ENCODE measurements at places on chromosomes 12 and 14.
A peak's percentile ranks its signal among the peaks of the same experiment; 100 is the strongest.

- DNase-seq = peak; percentile 46
Measured at GRCh38 chr12:124713436-124714082, 146.1 kb upstream of the NCOR2 start.

DNA sequence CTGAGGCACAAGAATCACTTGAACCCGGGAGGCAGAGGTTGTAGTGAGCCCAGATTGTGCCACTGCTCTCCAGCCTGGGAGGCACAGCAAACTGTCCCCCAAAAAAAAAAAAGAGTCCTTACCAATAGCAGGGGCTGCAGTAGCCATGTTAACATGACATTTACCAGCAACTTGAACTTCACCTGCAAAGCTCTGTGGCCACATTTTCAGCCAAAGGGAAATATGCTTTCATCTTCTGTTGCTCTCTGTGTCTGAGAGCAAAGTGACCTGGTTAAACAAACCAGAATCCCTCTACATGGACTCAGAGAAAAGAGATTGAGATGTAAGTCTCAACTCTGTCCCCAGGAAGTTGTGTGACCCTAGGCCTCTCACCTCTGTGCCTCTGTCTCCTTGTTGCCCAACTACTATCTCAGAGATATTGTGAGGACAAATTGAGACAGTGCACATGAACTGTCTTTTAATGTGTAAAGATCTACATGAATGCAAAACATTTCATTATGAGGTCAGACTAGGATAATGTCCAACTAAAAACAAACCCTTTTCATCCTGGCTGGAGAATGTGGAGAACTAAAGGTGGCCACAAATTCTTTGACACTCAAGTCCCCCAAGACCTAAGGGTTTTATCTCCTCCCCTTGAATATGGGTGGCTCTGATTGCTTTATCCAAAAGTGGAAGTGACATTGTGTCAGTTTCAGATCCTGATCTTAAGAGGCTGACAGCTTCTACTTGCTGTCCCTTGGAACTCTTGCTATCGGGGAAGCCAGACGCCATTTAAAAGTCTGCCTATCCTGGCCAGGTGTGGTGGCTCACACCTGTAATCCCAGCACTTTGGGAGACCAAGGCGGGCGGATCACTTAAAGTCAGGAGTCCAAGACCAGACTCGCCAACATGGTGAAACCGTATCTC lies 24.7 kb upstream of the P2RX4 start:
- DNase-seq = no peak

- no peak for DNase-seq
Measured at GRCh38 chr12:66594688-66595087, 84.2 kb downstream of the GRIP1 start.

- DNase-seq = no peak
Measured at GRCh38 chr14:24273422-24273998, 2.1 kb upstream of the RABGGTA start.

DNA sequence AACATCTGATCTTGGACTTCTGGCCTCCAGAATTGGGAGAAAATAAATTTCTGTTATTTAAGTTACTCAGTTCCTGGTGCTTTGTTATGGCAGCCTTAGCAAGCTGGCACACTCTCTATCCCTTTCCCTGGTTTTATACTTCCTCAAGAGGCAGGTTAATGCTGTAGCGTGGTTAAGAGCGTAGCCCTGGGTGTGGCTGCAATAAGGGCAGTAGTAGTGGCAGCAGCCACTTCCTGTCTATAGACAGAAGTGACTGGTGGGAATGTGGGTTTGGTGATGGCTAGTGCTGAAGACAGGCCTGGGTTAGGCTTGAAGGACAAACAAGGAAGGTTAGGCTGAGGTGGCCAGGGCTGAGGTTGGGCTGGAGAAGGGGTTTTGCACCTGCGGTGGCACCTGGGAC lies 3.6 kb upstream of the LGALS3 start:
- DNase-seq = no peak

GRCh38 chr12:15216036-15216889 lies 5.0 kb downstream of the RERG start:
- no peak for DNase-seq

- no peak for DNase-seq
Measured at GRCh38 chr12:65630555-65630954, 193.7 kb upstream of the HMGA2 start.

DNA sequence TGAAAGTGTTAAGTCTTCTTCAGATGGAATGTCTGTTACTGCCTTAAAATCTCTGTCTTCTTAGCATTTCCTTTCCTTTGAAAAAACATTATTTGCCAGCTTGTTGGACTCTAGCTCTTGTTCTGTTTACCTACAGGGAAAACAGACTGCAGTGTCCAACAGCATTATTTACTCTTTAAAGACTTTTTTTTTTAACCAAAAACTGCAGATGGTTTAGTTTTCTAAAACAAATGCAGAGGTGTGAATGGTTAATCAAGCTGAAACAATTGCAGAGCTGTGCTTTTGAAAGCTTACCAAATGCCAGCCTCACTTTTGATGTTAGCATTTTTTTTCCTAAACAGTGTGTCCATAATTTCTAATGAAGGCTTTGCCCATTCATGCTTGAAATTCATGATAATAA lies 323.3 kb downstream of the TMEM117 start:
- no peak for DNase-seq

GRCh38 chr12:107207931-107208525 lies 114.7 kb upstream of the CRY1 start:
- DNase-seq = no peak

GRCh38 chr14:63647696-63648410 lies 6.2 kb upstream of the WDR89 start:
- no peak for DNase-seq

- peak; percentile 22 for DNase-seq
Measured at GRCh38 chr12:121295746-121296617, 527 bp downstream of the CAMKK2 start.

DNA sequence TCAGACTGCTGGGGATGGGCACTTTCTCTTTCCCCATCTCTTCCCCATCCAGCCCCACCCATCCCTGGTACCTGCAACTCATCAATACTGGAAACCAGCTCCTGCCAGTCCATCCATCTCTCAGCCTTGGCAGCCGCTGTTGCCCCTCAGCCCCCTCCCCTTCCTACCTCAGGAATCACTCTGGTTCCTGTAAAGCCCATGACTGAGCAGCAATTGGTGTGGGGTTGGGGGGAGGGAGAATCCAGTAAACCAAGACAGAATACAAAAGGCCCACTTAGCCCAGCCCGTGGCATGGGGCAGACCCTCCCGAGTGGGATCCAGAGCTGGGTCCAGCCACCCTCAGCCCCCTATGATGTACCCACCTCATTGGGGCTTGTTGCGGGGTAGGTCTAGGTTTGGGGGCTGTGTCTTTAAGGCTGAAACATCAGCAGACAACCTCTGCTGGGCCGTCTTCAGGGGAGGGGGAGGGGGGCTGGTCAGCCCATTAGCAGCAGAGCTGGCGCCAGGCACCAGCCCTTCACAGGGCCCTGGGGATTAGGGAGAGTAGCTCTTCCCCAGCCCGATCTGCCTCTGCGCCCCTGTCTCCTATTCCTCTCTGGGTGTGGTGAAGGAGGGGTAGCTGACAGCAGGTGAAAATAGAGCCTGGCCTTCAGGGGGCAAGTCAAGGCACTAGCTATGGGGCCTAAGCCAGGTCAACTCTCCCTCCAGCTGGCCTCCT lies 702 bp upstream of the PRPH start:
- DNase-seq = no peak

DNA sequence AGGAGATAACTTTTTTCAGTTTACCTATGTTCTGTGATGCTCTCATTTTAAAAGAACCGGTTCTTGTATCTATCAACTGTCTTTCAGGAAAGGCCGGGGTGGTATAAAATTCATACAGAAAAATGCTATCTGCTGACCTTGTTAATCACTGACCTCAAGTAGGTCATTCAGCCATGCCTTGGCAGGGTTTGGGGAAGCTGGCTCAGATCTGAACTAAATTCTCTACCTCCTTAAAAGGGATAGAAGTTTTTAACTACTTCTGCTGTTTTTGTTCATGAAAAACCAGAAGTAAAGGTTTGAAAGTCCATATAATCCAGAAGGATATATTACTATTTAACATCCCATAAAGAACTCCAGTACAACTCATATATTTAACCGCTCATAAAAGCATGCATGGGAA lies 10.1 kb downstream of the MYRFL start:
- DNase-seq = no peak

- no peak for DNase-seq
Measured at GRCh38 chr12:1978078-1978862, 26.0 kb downstream of the DCP1B start.

DNA sequence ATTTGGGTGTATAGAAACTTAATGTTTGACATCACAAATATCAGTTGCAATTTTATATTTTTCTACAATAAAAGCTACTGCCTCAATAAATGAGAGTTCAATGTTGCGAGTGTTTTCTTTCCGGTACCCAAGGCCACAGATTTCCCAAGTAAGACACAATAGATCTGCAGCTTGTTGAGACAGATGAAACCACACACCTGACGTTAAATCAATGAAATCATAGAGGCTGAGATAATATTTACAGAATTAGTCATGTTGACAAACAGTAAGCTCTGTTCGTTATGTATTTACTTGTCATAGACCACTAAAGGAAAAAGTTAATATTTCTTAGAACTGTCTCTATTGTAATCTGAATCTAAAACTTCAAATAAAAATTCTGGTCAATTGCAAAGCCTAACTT lies 49.2 kb upstream of the PTHLH start:
- no peak for DNase-seq

DNA sequence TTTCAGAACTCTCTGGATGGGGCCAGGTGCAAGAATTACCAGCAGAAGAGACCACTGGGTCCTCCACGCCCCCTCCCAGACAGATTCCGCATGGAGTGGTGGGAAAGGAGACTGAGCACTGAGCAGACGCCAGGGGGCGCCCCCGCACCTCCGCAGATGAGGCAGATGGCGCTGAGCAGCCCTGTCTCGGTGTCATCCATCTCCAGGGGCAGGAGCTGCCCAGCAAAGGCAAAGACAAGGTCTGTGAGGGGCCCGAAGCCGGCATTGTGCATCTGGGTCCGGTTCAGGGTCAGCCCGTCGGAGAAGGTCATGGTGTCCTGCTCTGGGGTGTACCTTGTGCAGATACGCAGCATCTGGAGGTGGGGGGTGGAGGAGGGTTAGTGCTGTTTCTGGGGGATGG lies 6.3 kb upstream of the ITGB7 start:
- DNase-seq = peak; percentile 82

- no peak for DNase-seq
Measured at GRCh38 chr12:65511134-65511834, 232.8 kb downstream of the MSRB3 start.

- DNase-seq = no peak
Measured at GRCh38 chr12:101783150-101783549, 43.9 kb upstream of the SYCP3 start.

- DNase-seq = no peak
Measured at GRCh38 chr12:15346488-15346887, 24.2 kb downstream of the PTPRO start.

GRCh38 chr14:34710744-34711143 lies 3.6 kb downstream of the CFL2 start:
- no peak for DNase-seq

GRCh38 chr14:20455355-20456300 lies 602 bp downstream of the APEX1 start:
- no peak for DNase-seq

- DNase-seq = no peak
Measured at GRCh38 chr12:67068204-67068731, 200.9 kb upstream of the CAND1 start.

- DNase-seq = no peak
Measured at GRCh38 chr14:36579573-36580140, 2.8 kb downstream of the NKX2-8 start.

- DNase-seq = peak; percentile 67
Measured at GRCh38 chr12:49866859-49867569, 24.1 kb upstream of the BCDIN3D start.

DNA sequence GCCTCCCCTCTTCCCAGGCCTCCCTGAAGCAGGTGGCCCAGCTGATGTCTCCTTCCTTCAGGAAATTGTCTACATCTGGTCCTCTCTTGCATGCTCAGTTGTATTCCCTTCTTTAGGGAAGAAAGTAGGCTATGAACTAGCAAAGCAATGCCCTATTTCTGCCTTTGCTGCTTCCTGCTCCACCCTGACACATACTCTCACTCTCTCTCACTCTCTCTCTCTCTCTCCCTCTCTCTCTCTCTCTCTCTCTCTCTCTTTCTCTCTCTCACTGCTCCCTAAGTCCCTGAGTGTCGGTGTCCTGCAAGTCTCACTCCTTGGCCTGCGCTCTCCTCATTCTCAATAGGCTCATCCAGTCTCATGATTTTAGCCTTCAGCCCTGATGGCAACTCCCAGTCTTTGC lies 19.4 kb upstream of the PARP11 start:
- no peak for DNase-seq

Measured in activated B cell treated with CpG ODN at 0.5 μM for 24 hours (primary cell).